CD4-positive, alpha-beta T cell treated with Interleukin-6 at 100 ng/mL for 8 hours (primary cell): ENCODE measurements at places on chromosomes 7 and 10.

GRCh38 chr7:147759327-147759943 is 831.1 kb upstream of the C7orf33 start:
- DNase-seq = no peak

GRCh38 chr10:2463316-2463715 is 604.0 kb upstream of the PFKP start:
- DNase-seq = no peak

- DNase-seq = no peak
Observed at GRCh38 chr7:18702071-18702829, 206.7 kb downstream of the HDAC9 start.

GRCh38 chr10:52027055-52027705 is 286.9 kb upstream of the DKK1 start:
- no peak for DNase-seq

GRCh38 chr10:24984906-24985305 is 31.1 kb downstream of the ENKUR start:
- no peak for DNase-seq

GRCh38 chr7:2934211-2934731 is 90.2 kb upstream of the GNA12 start:
- DNase-seq = no peak

- DNase-seq = no peak
Observed at GRCh38 chr7:90625562-90625961, 29.4 kb downstream of the CDK14 start.

DNA sequence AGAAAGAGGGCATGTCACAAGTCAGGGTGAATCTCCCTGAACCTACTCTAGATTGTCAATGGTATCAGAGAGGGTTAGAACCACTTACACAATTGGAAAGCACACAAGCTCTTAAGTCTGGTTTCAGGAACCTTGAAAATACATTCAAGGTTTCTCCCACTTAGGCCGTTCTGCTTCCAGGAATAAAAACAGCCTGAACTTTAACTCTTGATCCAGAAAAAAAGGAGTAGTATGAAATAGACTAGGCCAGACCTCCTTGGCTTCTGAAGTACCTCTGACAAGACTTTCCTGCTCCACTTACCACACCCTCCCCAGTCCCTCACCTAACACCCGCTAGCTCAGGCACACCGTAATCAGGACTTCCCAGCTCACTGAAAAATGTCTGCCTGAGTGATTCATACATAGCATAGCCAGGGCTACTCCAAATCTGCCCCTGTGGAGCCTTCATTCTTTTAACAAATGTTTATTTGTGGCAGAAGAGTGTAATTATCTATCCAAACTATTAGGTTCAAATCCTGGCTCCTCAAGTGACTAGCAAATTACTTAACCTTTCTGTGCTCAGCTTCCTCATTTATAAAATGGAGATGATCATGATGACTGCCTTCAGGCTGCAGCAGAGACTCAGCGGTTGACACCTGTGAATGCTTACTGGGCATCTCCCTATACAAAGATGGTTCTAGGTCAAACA is 30.3 kb upstream of the IL6 start:
- DNase-seq = peak; percentile 3

DNA sequence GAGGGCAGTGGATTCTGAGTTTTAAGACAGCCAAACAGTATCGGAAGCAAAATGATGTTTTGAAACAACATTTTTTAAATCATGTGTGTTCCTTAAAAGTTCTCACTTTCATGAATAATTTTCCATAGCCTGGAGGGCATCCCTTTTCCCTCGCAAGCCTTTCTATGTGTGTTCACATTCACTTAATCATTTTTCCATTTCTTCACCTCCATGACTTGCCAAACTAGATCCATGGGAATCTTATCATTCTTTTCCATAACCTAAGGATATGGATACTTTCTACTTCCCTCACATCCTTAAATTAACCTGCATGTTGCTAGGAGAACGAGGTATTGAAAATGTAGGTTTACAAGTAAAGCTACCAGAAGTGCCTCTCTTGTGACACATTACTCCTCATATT is 94.2 kb upstream of the NPVF start:
- DNase-seq = no peak
